ENCODE measurements at places on chromosomes 12 and 14.

DNA sequence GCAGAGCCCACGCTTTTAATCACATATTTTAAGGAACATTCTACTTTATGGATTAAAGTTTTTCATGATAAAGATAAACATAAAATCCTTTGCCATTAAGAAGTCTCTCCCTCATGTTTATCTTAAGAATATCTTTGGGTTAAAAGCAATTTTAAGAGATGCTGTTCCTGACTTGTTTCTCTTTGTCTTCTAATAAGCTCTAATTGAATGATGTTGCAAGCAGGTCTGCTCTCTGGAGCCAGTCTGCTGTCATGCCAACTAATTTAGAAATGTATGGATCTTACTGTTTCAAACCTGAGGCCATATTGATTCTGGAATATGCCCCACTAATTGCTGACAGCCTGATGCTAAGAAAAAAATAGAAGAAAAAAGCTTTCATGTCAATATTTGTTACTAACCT lies 173.6 kb downstream of the TTC8 start:
- no peak for DNase-seq

GRCh38 chr12:1592444-1593173 lies 1.8 kb downstream of the FBXL14 start:
- DNase-seq: no peak

DNA sequence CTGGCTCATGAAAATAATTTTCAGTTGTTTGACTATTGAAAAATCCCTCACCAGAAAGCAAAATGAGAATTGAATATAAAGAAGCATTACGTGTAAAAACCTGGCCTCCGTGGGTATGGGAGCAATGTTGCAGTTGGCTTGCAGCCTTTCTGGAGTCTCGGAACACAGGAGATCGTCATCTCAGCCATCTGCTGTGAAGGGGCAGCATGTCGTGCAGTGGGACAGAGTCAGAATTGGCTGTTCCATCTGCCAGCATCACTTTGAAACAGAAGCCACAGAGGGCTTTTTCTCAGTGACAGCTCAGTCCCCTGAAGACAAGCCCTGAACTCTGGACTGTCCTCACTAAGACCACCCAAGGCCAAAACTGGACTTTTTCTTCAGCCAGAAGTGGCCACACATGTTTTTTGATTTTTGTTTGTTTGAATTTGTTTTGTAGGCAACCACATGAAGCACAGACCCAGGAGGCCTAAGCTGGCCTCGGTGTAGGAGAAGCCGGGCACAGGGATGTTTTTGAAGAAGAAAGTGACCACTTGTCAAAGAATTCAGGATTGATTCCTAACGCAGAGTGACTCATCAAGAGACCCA lies 170.8 kb upstream of the DYRK2 start:
- DNase-seq: no peak

DNA sequence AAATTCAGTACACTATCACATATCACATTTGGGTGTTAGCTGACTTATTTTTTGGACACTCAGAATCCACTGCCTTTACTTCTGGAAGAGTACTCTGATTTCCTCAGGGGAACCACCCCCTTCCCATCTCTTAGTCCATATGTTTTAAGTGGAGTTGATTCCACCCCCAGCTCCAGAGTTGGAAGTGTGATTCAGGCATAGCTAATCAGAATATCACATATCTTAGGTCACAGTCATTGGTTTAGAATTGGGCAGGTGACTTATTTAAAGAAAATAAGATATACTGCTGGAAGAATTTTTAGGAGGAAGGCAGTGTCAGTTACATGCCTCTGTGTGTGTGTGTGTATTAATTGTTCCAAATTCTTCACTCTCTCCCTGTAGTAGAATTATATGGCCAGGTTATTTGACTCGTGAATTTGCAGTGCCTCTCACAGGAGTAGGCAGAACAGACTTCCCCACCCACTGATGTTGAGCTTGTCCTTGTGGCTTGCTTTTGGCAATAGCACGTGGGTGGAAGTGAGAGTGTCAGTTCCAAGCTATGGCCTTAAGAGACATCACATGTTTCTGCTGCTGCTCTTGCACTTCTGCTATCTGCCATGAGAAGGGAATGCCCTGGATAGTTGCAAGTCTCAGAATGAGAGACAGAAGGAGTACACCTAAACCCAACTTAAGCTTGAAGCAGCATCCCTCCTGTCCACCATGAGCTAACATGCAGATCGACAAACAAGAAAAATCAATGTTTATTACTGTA lies 6.4 kb upstream of the GAS2L3 start:
- peak; percentile 36 for DNase-seq

DNA sequence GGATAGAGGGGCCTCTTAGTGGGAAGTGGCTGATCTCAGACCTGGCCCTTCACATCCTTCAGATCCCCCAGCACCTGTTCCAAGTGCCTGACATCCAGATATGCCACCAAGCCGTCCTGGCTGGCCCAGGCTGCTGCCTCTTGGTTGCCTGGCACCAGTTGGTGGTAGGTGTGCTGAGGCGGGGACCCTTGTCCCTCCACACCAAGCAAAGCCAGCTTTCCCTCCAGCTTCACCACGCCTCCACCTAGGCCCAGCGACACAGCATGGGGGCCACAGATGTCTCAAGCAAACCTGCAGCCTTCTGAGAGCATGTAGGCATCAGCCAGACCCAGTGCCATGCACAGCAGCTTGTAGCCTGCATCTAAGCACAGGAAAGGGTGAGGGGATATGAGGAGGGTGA lies 3.5 kb upstream of the CD63 start:
- DNase-seq: no peak
